ENCODE measurements at places on chromosomes 7 and 10. TPM values are rescaled to one million over a fixed set of nuclear protein-coding genes. Genes with fewer than 3 reads are reported as not detected.

DNA sequence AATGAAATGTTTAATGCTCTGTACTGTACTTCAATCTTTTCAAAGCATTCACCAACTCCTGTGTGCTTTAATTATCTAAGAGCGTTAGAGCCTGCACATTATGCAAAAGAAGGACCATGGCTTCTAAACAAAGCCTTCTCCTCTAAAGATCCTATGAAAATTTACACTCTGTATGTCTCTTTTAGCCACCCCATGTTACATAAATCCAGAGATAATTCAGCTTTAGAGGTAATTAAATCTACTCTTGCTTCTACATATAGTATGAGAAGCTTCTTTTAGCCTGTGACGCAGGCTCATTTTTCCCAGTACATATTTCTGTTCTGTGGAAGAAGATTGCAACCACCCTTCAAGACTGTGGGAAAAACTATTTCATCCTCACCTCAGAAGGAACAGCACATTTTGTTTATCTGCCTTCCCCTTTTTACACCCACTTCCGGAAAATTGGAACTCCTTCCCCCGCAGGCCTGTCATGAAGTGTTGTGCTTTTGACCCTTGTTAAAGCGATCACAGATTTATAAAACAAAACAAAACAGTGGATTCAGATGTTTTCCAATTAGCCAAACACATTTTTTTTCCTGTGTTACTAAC lies 8.1 kb upstream of the TAS2R16 start:
- DNase-seq = no peak

DNA sequence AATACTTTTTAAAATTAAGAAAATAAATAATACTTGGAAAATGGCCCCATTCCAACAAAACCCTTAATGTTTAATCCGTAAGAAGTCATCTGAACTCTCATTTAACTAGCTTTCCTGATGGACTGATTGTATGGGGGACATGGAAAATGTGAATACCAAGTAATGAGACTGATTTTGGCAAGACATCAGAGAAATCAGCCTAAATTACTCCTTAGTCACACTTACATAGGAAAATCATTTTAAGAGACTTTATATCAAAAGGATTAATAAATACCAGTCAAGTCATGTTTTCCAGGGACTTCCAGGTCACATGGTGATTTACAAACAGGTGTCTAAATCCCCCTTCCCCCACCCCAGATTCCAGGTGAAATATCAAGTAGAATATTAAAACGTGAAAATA lies 58.2 kb downstream of the GRM8 start:
- no peak for DNase-seq

GRCh38 chr10:6161921-6162320 lies 40.8 kb upstream of the PFKFB3 start:
- no peak for DNase-seq

CFAP69 gene
- total RNA-seq = 11.2 TPM

DNA sequence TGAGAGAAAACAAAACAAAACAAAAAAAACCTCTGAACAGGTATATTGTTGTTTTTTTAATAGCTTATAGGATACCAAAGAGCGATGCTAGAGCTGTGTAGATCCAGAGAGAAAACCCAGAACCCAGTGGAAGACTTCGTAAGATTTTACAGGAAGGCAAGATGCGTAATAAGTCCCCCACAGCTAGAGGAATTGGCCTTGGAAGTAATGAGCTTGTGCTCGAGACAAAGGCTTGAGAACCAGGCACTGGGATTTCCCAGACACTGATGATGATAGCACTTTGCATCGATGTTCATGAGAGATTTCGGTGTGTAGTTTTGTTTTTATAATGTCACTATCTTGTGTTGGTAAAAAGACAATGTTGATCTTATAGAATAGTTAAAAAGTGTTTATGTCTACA lies 821.5 kb upstream of the IGFBP3 start:
- no peak for DNase-seq

GRCh38 chr7:24911213-24911603 lies 68.8 kb downstream of the OSBPL3 start:
- DNase-seq = no peak

DNA sequence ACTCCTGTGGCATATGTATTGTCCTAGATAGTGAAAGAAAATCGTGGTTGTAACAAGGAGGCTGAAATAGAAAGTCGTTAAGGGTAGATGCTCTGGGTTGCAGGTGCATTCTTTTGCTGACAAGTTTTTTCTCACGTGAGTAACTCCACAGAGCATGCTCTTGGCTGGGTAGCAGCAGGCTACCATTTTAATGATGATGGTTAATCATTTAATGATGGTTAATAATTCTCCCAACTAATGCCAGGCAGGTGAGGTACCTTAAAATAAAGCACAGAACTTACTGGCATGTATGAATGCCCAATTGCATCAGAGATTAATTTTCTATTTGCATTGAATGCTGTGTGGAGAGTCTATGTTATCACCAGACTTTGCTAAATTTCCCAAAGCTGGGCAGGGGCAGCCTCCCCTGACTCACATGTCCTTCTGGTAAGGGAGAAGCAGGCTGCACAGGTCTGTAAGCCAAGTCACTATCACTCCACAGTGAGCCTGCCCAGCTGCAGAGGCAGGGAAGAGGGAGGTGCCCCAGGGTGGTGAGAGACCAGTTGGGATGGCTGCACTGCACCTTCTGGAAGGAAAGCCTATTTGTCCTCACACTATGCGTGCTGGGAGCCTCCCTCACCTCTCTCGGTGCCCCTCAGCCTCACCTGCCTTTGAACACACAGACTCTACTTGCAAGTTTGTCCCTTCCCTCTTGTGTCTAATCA lies 287.0 kb upstream of the IGFBP3 start:
- no peak for DNase-seq

DNA sequence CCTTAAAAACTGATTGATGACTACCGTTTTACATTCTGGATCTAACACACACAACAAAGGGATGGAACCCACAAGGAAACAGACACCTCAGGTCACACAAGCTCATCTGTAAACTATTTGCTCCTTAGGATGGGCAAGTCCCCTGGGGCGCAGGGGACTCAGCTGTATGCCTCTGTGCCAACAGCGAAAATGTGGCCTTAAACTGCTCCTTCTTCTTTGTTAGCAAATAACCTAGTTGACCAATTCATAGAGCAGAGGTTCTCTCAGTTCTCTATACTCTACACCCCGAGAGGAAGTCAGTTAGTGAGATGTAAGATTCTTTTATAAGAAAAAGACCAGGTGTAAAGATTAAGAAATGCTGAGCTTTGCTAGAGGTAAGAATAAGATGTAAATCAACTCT lies 181.9 kb upstream of the PRSS58 start:
- no peak for DNase-seq

DNA sequence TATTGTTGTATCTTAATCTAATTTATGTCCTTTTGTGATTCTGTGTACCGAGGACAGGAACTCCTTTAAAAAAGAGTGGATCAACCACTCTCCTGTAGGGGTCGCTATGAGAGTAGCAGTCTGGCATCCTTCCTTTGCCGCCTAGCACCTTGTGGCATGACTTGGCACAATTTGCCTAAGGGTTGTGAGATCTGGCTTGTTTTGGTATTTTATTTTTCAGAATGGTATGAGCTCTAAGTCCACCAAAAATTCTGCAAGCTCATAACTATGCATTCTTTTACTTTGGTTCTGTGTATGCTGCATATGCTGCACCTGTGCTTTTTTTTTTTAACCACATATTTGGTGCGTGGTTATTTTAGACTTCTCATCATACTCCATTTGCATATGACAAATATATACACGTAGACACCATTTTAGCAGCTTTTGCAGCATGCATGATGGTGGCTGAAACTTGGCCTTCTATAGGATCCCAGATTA lies 112.8 kb downstream of the CDK14 start:
- DNase-seq = no peak

DNA sequence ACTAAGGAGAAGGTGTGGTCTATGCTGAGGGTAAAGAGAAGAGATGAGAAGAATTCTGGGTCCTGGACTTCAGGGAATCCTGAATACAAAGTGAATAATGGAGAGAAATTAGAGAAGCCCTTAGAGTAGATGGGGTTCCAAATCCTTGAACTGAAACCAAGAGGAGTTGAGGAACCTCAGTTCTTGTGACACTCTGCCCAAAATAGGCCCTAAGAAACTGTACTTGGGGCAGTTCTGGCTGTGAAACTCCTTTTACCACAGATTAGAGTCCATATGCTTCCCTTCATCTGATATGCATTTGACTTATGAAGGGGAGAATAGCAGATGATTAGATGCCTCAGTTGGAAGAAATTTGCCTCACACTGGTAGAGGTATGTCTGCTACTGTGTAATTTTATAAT lies 19.0 kb downstream of the TES start:
- DNase-seq = no peak

DNA sequence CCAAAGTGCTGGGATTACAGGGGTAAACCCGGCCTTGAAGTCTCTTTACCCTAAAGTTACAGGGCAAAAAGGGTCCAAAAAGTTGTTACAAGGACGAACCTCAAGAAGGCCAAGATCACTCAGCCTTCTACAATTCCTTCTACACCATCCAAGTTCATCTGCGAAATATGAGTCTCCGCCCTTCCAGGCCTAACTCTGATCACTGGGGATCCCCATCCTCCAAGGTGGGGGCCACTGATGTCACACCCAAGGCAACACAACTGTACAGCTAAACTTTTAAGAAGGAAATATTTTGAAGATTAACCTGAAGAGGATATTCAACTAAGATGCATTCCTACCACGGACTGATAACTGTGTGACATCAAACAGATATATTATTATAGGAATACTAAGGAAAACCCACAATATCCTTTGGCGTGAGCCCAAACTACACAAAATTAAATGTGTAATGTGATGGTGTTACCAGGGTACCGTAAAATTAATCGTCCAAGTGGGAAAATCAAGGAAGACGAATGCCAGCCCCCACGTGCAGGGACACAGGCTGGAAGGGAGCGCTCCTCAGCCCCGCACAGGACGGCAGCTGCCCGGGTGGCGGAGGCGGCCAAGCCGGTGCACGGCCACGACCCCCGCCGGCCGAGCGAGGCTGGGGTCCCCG lies 1.0 kb downstream of the PAXIP1 start:
- DNase-seq = no peak

GRCh38 chr7:150444674-150445365 lies 5.6 kb upstream of the GIMAP8 start:
- DNase-seq = no peak

DNA sequence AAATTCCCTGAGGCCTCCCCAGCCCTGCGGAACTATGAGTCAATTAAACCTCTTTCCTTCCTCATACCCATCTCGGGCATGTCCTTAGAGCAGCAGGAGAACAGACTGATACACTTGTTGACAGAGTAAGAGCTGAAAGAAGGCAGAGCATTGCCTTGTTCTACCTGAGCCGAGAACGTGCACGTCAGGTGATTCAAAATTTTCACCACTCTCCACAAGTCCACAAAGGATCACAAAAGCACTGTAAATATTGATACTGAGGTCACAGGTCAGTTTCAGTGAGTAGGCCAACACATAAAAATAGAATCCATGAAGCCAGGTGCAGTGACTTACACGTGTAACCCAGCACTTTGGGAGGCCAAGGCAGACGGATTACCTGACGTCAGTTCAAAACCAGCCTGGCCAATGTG lies 27.8 kb downstream of the DCLRE1C start:
- no peak for DNase-seq

EN2 gene
- 1.5 TPM for total RNA-seq

DNA sequence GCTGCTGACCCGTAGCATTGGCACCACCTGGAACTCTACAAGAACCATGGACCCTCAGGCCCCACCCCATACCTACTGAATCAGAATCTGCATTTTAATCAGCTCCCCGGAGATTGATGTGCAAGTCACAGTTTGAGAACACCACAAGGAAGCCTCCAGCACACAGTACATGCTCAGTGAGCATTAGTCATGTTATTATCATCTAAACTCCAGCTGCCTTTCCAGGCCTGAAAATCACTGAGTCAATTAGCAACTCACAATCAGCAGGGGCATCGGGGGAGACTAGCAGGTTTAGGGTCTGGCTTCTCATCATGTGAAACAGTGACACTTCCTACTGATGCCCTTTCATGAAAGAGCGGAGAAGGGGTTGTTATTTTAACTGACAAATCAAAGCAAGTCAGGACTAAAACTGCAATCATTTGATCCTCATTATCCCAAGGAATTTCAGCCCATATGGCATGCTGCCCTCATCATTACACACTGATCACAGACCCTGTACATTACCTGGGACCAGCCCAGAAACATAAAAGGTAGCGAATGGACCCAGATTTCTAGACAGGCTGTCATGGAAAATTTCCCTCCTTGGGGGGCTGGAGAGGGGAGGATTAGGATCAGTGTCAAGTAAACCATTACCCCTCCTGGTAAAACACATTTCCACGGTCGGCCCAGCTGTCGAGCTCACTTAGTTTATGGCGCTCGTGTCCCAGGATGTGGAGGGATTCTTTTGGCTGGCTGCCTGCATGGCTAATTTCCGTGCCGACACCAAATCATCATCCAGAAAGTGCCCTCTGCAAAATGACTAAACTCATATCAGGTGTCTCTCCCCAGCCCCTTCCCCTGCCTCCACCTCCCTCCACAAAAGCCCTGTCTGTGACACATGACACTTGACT lies 122.8 kb downstream of the PRLHR start:
- no peak for DNase-seq

DNA sequence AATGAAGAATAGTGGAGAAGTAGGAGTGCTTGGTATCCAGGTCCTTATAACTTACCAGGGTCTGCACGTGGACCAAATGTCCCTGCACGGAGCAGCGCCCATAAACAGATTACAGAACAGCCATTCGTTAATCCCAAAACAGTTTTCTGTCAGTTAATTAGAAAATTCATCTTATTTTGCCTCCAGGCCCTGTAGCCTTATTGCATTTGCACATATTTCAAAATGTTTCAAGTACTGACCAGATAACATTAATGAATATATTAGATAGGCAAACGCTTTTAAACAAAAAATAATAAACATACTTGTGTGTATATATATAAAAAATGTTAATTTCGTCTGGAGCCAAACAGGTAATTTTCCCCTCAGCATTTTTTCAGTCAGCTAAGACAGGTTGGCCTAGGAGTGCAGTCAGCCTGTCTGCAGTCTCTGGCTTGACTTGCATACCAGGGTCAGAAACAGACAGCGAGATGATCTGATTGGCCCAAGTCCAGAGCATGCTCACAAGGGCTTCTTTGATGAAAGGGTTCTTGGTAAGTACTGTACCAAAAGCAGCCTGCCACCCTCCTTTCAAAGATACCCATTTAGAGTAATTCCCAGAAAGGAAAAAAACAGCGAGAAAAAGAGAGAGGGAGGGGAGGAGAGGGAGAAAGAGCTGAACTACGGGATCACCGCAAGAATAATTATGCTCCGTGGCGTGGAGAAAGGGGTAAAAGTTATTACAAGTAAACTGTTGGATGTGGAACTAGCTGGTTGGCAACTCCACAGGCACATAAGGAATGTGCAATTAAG lies 194.4 kb upstream of the TCF7L2 start:
- DNase-seq = no peak

FAM180A gene
- 1.7 TPM for total RNA-seq

Data from ovary (tissue), 10 donors.